ENCODE measurements at places on chromosomes 2 and 18. TPM values are rescaled to one million over a fixed set of nuclear protein-coding genes. Genes with fewer than 3 reads are reported as not detected.

Gene GPR39
- total RNA-seq, result 13.8 TPM

GRCh38 chr2:236823041-236823629 lies 253.5 kb downstream of the ACKR3 start:
- no peak for DNase-seq

DNA sequence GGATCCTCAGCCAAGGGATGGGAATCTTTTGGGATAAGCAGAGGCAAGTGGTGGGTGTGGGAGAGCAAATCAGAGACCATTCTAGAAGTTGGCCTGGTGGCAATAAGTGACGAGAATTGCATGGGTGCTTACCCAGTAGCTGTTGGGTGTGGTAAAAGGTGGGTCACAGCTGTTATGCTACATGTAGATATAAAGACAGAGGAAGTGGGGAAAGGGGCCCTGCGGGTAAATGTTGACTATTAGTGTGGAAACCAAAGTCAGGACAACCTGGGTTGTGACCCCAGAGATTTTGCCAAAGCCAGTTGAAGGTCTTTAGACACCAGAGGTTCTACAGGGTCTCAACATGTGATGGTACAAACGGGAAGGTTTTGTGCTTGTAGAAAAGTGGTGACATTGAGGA lies 443.6 kb upstream of the HNRNPA3 start:
- DNase-seq, result no peak

DNA sequence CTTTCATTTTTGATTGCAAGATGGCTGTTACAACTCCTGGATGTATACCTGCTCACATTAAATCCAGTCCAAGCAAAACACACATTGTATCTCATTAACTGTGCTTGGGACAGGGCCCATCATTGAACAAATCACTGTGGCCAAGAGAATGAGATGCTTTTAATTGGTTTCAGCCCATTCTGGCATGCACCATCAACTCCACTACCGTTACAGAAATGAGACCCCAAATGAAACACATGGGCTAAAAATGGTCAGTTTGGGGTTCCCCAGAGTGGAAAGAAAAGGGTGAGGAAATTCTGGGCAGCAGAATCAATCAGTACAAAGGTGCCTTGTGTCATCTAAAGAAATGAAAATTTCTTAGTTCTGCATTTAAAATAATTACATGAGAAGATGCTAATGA lies 52.7 kb downstream of the FAM171B start:
- DNase-seq, result no peak

DNA sequence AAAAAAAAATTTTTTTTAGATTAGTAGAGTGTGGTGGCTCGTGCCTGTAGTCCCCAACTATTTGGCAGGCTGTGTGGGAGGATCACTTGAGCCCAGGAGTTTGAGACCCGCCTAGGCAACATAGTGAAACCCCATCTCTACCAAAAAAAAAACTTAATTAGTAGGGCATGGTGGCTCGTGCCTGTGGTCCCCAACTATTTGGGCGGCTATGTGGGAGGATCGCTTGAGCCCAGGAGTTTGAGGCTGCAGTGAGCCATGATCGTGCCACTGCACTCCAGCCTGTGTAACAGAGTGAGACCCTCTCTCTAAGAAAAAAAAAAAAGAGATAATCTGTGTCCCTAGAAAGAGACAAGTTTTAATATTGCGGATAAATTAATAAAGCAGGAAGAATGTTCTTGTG lies 8.8 kb downstream of the GPR55 start:
- DNase-seq, result no peak

DNA sequence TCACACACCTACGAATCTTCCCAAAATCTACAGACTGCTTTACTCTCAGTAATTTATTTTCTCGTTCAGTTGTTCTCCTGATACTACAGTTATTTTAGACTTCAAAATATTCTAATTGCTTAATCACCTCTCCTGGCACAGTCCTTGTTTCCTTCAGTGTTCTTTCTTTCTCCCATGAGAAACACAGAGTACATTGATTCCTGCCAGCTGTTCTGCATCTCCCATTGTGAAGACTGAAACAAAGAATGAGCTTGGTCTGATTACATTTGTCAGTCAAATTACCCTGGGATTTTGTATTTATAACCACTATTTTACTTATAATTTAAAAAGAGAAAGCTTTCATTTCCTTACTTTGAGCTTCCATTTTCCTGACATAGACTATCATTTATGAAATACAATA lies 63.9 kb upstream of the TANK start:
- no peak for DNase-seq

Gene LDLRAD4
- total RNA-seq, result 5.8 TPM

DNA sequence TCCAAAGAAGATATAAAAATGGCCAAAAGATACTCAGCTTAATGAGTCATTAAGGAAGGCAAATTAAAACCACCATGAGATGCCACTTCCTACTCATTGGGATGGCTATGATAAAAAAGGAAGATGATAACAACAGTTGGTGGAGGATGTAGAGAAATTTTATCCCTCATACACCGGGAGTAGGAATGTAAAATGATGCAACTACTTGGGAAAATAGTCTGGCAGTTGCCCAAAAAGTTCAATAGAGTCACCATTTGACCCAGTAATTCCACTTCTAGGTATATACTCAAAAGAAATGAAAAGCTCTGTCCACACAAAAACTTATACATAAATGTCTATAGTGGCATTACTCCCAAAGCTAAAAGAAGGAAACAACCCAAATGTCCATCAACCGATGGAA lies 10.1 kb upstream of the SULT1C2 start:
- no peak for DNase-seq

- DNase-seq, result no peak
Observed at GRCh38 chr18:49716035-49716434, 97.3 kb downstream of the ACAA2 start.

GRCh38 chr2:182447863-182448262 lies 21.0 kb upstream of the PDE1A start:
- no peak for DNase-seq

- DNase-seq, result no peak
Observed at GRCh38 chr2:217790681-217791392, 212.0 kb downstream of the TNS1 start.

Gene RAD51AP2
- total RNA-seq, result 0.14 TPM

Gene CDH2
- total RNA-seq, result 196 TPM

- no peak for DNase-seq
Observed at GRCh38 chr2:129058981-129059380, 740.3 kb upstream of the HS6ST1 start.

DNA sequence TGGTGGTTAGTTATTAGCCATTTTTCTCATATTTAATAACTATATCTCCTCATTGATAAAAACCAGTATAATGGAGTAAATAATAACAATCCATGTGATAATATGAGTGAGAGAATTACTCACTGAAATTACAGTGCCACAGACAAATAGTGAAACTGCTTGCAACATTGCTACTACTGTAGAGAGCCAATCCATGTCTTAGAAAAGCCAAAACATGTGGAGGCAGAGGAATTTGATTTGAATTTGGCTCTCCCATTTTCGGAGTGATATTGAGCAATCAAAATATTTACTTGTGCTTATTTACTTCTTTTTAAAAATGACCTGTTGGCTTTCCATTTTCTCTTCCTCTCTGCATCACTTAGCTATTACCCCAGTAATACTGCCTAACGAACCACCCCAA lies 288.3 kb upstream of the TCF4 start:
- no peak for DNase-seq

DNA sequence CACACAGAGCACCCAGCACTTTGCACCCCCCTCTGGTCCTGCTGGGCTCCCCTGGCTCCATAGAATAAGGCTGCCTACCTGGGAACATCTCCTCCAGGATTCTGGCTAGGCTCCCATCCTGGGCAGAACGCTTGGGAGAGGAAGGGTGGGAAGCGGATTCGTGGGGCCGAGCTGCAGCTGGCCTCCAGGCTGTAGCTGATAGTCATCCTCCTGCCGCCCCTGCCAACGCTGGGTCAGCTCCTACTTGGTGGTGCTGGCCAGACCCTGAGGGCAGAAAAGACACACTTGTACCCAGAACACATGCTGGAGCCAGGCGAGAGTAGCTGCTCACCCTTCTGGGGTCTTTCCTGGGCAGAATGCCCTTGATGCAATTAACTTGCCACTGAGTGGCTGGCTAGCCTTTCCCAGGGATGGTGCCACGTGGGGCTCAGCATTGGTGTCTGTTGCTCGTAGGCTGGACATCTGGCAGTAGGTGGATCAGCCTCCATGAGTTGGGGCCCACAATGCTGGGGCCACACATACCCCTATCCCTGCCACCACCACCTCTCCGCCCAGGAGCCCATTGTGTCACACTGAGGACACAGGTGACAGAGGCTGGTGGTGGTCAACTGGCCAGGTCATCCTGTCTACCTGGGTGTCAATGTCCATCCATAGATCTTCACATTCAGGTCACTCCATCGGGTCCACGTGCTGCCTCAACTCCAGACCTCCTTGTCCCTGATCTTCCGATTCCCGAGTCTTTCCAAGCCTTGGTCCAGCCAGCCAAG lies 112.8 kb downstream of the NDUFA10 start:
- DNase-seq, result no peak

DNA sequence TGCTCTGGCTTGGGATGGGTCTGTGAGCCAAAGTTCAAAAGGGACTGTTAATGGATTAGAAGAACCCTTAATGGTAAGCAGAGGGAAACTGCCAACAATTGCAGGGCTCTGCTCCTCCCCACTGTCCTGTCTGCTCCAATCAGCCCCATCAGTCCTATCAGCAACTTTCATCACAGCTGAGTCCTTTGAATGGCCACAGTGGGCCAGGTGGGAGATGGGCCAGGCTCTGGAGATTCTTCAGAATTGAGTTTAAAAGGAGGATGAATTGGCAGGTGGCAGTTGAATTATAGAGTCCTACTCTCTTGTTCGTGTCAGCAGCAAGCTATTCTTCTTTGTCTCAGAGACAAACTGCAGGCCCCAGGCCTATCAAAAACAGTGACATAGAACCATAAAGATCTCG lies 573.9 kb downstream of the EPHA4 start:
- DNase-seq, result no peak

DNA sequence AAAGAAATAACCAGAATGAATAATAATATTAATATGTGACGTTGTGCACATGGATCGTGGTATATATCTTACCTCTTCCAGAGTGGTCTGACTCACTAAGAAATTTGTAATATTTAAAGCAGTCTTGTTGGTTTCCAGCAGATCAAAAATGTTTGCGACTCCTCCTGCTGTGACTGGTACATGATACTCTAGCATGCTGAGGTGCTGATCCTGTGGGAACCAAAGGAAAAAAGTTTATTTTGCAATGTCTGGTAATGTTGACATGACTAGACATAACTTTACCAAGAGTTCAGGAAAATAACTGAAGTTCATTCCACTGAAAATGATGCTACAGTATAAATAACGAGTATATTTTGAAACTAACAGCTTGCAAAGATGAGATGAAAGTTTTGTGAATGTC lies 124.5 kb upstream of the BARD1 start:
- no peak for DNase-seq

Gene DNER
- total RNA-seq, result 5.5 TPM

GRCh38 chr2:66283787-66284186 lies 151.1 kb upstream of the MEIS1 start:
- DNase-seq, result no peak

DNA sequence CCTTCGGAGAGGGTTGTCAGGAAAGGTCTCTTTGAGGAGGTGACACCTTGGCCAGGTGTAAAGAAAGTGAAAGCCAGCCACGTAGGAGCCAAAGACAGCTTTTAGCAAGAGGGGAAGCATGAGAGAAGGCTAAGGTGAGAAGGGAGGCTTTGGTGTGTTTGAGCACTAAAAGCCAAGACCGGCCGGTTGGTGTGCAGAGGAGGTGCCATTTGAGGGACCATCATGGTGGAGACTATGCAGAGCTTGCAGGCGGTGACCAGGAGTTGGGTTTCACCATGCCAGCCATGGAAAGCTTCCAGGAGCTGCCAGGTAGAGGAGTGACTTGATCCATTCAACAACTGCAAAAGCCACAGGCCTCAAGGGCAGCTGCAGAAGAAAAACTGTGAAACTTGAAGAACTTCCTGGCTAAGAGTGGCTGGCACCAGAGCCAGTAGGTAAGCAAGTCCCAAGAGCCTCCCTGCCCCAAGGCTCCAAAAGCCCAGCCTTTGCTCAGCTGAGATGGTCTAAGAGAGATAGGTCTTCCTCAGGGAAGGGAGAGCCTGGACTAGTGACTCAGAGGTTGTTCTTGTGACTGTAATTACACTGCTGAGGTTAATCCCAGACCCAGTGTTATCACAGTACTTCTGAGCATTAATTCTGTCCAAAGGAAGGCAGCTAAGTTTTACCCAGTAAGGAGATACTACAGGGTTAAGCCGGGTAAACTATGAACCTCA lies 319.0 kb downstream of the BCL11A start:
- DNase-seq, result no peak

Data from kidney epithelial cell (primary cell).